ENCODE measurements at places on chromosomes 12 and 14.

- no peak for DNase-seq
Observed at GRCh38 chr14:76080471-76080870, 71.3 kb upstream of the GPATCH2L start.

GRCh38 chr12:52267266-52267665 lies 7.2 kb upstream of the KRT86 start:
- DNase-seq, result no peak

DNA sequence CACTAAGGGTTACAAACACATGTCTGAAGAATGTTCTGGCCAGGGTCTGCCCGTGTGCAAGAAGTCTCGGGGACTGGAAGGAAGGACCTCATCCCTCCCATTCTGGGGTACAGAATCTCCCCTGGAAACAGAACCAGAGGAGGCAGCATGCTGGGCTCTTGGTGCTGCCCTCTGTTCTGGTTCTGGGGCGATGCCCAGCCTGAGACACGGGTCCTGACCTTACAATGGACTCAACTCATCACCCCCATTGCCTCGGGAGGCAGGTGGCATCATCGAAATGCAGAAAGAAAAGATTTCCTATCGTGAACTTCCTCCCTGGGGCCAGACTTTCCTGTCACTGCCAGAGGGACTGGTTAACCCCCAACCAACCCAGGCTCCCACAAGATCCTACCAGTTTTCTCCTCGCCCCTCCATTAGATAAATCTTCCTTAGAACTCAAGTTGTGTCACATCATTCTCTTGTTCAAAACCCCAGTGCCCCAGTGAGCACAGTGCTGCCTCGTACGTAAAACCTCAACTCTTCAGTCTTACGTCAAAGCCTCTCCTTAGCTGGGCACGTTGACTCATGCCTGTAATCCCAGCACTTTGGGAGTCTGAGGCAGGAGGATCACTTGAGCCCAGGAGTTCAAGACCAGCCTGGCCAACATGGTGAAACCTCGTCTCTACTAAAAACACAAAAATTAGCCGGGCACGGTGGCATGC lies 52.1 kb downstream of the PSMA6 start:
- no peak for DNase-seq

GRCh38 chr14:50249136-50249775 lies 17.9 kb upstream of the SOS2 start:
- DNase-seq, result no peak

DNA sequence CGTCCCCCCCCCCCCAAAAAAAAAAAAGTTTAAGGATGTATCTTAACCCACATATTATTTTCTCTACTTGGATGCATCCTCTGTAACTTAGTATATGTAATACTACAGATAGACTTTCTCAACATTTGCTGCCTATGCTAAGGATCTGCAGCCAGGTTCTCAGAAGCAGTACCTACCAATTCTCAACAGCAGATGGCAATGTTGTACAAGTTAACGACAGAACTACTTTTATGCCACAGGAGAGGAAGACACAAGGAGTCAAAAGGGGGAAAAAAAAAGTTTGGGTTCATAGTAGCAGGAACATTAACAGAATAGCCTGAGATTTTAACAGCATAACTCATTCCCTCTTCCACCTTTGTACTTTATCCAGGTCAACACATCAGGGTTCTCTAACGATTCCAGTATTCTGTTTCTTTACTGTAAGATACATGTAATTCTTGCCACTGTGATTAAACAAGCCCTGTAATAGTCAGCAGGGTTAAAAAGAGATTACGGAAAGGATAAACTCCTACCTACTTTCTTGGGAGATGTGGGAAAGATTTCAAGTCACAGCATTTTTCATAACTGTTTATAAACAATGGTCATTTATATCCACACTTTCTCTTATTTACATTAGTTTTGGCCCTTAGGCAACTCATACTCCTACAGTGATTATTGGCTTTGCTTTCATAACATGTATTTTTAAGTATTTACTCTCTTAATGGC lies 5.7 kb upstream of the NEK9 start:
- DNase-seq, result peak; percentile 37

DNA sequence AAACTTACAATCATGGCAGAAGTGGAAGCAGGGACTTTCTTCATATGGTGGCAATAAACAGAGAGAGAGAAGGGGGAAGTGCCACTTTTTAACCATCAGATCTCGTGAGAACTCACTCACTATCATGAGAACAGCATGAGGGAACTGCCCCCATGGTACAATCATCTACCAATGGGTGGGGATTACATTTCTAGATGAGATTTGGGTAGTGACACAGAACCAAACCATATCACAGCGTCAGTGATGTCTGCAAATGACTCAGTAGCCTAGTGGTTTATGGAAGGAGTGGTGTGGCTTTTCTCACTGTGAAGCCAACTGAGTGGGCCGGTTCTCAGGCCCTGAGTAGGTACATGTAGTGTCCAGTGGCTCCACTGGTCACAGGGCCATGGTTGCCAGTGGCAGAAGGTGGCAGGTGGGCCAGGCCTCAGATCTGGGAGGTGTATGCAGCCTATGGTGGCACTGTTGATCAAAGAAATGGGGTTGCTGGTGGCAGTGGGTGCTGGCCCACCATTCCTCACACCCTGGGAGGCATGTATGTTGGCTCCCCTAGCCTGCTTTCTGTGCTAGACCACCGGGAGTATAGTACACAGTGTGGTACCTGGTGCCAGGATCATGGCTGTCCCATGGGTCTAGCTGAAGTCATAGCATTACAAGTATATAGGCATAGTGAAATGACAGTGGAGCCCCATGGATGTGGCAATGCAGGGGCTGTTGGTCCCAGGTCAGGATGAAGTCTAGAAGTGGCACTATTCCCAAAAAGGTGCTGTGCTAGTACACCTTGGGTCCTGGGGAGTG lies 191.9 kb downstream of the NUBPL start:
- no peak for DNase-seq

GRCh38 chr14:50957296-50957695 lies 13.0 kb upstream of the PYGL start:
- DNase-seq, result no peak

DNA sequence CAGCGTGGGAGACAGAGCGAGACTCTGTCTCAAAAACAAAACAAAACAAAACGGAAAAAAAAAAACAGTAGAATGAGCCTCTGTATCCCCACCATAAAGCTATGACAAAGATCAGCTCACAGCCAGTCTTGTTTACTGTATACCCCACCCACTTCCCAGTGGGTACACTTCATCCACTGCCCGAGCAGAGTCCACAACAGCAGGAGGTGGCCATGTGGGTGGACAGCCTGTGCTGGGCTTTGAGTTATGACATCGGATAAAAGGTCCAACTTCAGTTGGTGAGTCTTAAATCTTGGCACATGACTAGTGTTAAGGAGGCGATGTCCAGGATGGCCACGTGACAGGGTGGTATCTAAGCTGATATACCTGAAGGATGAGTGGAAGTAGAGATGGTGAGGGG lies 34.8 kb upstream of the MAPKAPK5 start:
- DNase-seq, result no peak

GRCh38 chr12:60752589-60752988 lies 1156.8 kb downstream of the SLC16A7 start:
- no peak for DNase-seq

GRCh38 chr12:34404377-34405285 lies 382.3 kb downstream of the ALG10 start:
- DNase-seq, result no peak

GRCh38 chr12:28349196-28349595 lies 158.9 kb downstream of the CCDC91 start:
- no peak for DNase-seq

DNA sequence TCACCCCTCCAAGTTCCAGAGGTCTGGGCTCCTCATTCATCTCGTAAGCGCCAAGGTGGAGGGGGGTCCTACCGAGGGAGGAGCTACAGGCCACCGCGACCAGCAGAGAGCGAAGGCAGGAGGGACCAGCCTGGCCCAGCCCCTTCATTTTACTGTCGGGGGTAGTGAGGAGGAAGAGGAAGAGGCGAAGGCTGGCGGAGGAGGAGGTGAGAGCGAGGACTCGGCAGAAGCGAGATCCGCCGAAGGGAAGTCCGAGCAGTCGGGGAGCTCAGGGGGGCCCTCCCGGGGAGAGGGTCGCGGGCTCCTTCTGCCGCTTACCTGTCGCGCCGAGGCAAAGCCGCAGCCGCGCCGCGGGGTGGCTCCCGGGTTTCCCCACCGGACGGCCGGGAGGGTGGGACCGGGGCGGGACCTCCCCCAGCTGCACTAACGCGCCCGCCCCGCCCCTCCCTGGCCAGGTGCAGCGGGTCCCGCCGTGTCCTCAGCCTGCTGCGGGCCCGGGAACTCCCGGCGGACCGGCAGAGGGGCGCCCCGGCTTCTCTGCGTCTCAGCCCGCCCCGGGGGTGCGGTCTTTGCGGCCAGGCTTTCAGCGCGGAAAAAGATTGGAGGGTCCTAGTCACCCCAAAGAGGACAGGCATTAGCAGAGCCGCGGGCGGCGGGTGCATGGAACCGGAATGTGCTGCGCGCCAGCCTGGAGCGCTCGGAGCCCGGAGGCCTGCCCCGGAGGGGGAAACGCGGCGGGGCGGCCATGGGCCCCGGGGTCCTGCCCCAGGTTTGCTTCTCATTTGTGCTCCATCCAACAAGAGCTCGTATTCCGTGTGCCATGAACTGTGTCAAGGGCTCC lies at the start of gene GALNT6:
TSS of gene GALNT6 (minus strand) at position 124 of the 841 bp plus-strand sequence. CDS start 11,625 bp downstream, outside the sequence.
- peak; percentile 63 for DNase-seq

- no peak for DNase-seq
Observed at GRCh38 chr14:32443890-32444661, 115.0 kb downstream of the AKAP6 start.

DNA sequence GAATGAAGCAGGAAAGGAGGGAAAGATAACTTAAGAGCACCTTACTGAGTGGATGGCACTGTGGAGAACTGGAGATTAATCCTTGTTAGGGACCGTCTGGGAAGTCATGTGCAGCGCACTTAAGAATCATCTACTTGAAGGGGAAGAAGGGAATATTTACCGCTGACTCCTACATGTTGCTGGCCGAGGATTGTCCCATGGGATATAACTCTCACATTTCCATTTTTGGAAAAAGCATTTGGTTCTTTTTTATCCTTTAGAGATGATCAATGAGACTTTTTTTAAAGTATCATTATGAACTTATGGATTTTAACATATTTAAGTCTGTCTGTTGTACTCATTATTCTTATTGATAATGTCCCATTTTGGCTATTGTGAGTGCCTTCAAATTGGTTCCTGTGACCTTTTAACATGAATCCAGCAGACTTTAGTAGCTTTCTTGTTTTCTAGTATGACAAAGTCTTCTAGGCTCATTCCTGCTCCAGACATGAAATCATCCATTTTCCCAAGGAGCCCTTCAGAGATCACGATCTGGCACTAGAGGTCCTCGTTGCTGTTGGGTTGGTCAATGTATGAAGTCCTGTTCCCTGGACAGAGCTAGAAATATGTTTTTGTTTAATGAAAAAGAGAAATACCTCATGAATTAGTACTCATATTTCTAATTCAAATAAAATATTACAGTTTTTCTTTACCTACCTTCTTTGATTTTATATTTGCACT lies 20.2 kb upstream of the FAM234B start:
- no peak for DNase-seq

- DNase-seq, result no peak
Observed at GRCh38 chr12:2003676-2004112, 563 bp downstream of the DCP1B start.

DNA sequence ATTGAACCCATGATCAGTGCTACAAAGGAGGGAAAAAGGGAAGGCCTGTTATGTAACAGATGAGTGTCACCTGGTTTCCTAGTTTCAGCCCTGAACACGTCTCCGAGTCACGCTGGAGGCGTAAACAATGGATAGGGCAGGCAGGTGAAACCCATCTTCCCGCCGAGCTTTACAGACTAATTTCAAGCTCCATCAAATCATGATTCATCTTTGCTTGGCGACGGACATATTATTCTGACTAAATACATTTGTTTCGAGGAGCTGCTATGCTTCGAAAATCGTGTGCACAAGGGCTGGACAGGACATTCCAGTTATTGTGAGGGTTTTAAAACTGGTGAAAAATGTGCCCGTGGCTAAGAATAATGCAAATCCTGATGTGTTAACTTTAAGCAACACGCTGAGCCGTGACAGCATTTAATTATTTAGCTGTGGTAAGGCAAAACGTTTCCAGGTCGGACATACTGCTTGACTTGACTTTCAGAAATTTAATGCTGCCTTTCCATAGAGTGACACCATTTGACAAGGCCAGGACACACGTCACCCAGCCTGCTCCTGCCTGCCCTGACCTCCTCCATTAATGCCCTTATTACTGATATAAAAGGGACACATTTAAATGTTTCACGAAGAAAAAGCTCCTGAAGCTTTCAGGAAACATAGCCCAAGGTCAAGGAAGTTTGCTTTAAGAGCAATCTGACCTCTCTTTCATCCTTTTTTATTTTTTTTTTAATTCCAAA lies 1203.5 kb upstream of the TMEM132C start:
- DNase-seq, result no peak

GRCh38 chr14:59595071-59595470 lies 18.5 kb upstream of the CCDC175 start:
- DNase-seq, result no peak

GRCh38 chr14:98593361-98593761 lies 678.6 kb downstream of the BCL11B start:
- DNase-seq, result no peak

All from stimulated activated CD4-positive, alpha-beta T cell treated with anti-CD3 and anti-CD28 coated beads, TNF-alpha, amount 100 ng/mL, for 1 hour (primary cell).